ENCODE measurements at places on chromosomes 3 and 15.

- DNase-seq: no peak
These were observed 200.4 kb downstream of the ADAMTSL3 start for GRCh38 chr15:83854321-83854720.

DNA sequence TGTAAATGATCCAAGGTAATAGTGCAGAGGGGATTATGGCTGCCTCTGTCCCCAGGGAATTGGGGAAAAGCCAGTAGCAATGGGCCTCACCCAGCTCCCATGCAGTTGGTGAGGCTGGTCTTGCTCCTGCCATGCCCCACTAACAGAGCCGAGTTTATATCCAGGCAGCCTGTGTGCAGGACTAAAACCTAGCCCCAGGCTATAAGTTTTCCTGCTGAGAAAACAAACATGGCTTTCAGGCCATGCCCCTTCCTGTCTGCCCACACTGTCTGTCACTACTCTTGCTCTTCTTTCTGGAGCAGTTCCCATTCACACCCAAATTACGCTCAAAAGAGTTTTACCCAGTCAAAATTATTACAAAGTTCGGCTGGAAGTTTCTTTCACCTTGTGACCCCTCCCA is 73.5 kb upstream of the SPATA16 start:
- no peak for DNase-seq

DNA sequence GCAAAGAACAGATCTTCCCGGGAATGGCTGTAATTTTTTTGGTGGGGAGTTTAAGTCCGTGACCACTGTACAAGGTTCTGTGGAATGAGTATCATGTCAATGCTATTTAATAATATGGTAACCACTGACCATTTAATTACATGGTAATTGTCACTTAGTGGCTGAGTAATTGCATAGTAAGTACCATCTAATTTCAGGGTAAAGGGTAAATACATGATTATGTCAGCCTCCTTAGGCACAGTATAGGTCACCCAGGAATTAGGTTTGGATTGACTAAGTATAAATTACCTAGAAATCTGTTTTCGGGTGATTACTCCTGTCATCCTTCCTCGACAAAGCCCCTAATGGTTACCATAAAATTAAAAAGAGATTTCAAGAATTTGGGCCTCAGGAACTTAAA is 120.1 kb upstream of the AGBL1 start:
- no peak for DNase-seq

DNA sequence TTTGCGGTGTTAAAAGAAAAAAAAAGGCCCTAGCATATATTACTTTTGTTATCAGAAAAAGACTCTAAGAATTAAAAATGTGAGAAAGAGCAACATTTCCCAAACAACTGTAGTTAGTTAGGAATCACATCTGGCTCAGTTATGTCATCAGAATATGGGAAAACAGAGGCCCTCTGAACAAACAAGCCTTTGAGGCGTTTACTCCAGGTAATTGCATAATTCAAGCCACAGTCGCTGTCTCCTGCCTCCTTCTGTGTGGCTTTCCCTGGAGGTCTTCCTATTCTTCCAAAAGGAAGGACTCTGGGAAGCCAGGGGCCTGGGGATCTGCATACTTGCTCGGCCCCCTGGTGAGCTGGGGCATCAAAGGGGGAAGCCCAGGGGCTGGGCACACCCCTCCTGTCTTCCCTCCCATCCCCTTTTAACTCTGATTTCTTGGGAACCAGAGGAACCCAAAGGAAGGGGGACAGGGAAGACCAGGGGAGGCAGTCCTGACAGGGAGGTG is 3.7 kb upstream of the FAM107A start:
- no peak for DNase-seq

GRCh38 chr3:141485641-141486495 is 959 bp upstream of the RASA2 start:
- no peak for DNase-seq

GRCh38 chr3:192174283-192174682 is 553.1 kb downstream of the FGF12 start:
- DNase-seq: no peak

DNA sequence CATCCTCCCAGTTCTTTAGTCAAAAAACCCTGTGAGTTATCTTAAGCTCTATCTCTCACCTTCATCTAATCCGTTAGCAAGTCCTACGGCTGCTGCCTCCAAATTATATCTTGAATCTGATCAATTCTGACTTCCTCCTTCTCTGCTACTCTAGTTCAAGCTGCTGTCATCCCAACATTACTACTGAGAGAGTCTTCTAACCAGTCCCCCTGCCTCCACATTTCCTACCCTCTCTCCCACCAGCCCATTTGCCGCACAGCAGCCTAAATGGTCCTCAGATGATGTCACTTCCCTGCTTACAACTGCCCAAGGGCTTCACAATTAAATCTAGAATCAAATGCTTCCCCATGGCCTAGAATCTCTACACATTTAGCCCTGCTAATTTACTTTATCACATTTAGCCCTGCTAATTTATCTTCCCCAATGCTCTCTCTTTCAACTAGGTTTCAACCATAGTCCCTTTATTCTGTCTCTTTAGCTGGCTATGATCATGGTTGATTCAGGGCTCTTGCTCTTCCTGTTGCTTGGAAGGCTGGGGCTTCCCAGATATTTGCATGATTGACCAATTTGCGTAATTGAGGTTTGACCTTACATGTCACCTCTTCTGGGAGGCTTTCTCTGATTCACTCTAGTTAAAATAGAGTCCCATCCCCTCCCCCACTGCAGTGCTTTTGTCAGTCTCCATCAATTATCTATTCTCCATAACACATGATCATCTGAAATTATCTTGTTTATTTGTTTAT is 11.0 kb upstream of the ARL14 start:
- DNase-seq: peak; percentile 22

- no peak for DNase-seq
These were observed 8.7 kb upstream of the GRM2 start for GRCh38 chr3:51698209-51698608.

DNA sequence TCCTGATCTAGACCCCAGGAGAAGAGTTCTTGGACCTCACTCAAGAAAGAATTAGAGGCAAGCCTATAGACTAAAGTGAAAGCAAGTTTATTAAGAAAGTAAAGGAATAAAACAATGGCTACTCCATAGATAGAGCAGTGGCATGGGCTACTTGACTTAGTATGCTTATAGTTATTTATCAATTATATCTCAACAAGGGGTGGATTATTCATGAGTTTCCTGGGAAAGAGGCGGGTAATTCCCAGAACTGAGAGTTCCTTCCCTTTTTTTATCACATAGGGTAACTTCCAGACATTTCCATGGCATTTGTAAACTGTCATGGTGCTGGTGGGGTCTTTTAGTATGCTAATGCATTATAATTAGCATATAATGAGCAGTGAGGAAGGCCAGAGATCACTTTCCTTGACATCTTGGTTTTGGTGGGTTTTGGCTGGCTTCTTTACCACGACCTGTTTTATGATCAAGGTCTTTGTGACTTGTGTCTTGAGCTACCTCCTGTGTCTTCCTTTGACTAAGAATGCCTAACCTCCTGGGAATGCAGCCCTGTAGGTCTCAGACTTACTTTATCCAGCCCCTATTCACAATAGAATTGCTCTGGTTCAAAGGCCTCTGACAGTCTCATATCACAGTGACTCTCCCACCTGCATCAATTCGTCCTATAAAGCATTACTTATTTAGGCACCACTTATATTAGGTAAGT is 35.3 kb upstream of the PLSCR2 start:
- DNase-seq: no peak

GRCh38 chr3:53996141-53996874 is 104.6 kb upstream of the SELENOK start:
- DNase-seq: no peak

- DNase-seq: no peak
These were observed 9.3 kb downstream of the GXYLT2 start for GRCh38 chr3:72896996-72897757.

GRCh38 chr15:82595203-82595602 is 52.0 kb downstream of the CPEB1 start:
- DNase-seq: no peak

DNA sequence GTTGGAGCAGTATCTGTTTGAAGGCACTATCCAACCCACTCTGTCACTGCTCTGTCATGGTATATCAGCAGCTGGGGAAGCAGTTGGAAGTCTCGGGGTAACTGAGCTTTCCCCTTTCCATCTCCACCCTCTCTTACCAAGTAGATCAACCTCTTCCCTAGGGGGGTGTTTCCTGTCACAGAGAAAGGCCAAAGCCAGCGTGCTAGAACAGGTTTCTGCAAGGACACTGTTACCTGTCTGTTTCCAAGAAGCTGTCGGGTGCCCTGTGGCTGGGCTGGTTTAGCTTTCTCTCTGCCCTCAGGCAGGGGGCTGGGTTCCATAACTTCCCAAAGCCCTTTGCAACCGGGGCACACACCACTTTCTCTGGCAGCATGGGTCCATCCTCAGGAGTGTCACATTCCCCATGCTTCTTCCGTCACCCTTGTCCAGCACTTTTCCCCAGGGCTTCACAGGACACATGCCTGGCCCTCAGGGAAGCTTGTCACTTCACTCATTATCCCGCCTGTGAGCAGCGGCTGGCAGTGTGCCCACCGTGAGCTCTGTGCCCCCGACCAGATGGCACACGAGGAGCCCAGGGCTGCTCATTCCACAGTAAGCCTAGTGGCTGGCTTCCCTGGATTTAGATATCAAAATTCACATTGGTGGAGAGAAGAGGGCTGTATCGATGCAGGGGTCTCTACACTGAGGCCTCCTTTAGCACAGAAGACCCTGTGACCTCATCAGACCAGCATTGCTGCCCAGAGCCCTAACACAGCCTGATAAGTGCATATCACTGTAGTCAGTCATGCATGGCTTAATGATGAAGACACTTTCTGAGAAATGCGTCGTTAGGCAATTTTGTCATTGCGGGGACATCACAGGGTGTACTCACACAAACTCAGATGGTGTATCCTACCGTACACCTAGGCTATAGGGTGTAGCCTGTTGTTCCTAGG is 205.8 kb downstream of the SLCO3A1 start:
- no peak for DNase-seq

GRCh38 chr15:31179693-31180092 is 78.2 kb upstream of the TRPM1 start:
- no peak for DNase-seq

DNA sequence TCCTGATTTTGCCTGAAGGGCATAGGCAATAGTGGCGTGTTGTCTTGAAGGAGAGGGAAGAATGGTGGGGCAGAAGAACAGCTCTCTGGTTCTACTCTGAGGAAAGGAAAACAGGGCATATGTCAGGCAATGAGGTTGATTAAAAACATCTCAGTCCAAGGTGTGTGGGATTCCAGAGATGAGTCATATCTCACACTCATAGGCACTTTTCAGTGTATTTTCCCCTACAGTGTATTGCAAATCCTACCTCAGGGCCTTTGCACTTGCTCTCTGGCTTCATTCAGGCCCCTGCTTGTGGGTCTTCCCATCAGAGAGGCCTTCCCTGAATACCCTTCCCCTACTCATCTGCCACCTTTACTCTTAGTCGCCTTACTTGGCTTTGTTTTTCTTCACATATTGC is 107.8 kb downstream of the SLCO3A1 start:
- DNase-seq: no peak

- DNase-seq: no peak
These were observed 25.9 kb downstream of the TMCC1 start for GRCh38 chr3:129867506-129868124.

DNA sequence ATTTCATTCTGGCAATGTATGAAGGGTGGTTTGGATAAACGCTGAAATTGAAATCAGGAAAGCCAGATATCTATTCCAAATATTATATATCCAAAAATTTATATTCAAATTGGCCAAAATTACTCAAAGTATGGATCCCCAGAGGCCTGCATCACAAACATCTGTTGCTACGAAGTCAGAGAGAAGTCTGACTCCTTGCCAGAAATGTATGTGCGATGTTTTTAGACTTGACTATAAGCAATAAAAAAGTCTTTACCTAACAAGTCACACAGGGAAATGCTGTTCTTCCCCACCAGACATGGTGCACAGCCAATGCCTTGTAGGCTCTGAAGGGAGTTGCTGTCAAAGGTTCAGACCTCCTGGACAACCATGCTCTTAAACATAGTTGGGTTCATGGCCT is 533.1 kb downstream of the OTOL1 start:
- no peak for DNase-seq

DNA sequence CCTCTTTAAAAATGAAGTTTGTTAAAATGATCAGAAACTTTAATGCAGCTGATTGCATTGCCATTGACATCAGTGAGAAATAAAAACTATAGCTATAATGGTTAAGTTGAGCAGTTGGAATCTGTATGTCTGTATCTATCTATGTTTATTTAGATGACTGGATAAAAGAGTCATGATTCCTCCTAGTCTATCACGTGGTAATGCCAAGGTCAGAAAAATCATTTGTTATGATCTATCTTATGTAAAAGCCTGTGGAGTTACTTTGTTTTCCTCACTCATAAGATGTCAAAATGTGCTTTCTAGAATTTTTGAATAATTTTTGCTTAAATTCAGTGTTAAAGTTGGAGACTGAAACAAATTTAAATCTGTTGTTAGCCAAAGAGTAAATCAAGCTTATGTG is 63.3 kb downstream of the MBNL1 start:
- no peak for DNase-seq

DNA sequence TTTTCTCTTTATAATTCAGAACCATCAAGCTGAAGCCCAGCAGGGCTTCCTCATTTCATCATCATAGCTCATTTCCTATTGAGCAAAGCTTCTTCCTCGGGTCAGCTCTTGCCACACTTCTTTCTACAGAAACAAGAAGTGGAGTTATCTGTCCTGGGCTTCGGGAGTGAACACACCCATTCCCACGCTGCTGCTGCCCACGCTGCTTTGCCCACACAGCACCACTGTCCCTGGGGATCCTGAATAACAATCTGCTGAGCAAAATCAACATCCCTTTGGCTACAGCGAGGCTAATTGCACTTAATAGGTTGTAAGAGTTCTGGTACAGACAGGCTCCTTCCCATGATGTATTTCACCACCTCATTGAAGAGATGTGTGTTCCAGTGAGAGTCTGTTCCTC is 23.7 kb downstream of the CEP19 start:
- DNase-seq: peak; percentile 22

DNA sequence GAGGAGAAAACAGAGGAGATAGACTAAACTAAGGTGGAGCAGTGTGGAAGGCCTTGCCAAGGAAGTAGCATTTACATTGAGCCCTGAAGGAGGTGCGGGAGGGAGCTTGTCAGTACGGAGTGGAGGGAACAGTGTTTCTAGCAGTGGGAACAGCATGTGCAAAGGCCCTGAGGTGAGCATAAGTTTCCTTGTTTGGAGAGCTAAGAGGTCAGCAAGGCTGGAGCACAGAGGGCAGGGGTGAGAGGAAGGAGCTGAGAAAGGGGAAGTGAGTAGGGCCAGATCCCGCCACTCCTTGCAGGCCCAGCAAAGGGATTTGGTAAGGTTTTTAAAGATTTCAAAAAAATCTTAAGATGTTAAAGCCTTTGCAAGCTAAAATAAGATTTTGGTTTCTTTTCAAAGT is 70.1 kb downstream of the HMCES start:
- no peak for DNase-seq

Measured in NCI-H1105 treated with DMSO at 0.1 percent for 48 hours (cell line).